ENCODE measurements at places on chromosomes 7 and 10. TPM values are rescaled to one million over a fixed set of nuclear protein-coding genes. Genes with fewer than 3 reads are reported as not detected.

WDFY4 gene
- not detected for total RNA-seq

C7orf25 gene
- total RNA-seq, result 4.5 TPM

OR2A12 gene
- total RNA-seq, result not detected

C10orf67 gene
- not detected for total RNA-seq

TRIM73 gene
- 0.72 TPM for total RNA-seq

CFAP70 gene
- 0.64 TPM for total RNA-seq

MLXIPL gene
- not detected for total RNA-seq
